ENCODE measurements at places on chromosomes 2 and 18.

DNA sequence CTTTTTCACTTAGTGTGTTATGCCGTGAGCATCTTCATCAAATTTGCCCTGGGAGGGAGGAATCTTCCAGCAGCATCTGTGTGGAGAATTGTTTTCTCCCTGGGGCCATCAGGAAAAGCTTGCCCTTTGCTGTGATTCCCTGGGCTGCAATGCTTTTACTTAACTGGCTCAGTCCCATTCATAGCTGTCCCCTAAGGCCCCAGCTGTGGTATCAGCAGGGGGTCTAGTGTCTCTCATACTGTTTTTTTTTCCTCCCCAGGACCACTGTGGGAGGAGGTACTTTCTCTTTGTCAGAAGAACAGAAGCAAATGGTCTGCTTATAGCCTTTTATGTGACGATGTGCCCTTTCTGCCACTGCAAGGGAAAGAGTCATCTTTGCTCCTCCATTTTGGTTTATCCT lies 176.8 kb upstream of the CELF4 start:
- no peak overlapping the region for H3K4me3 ChIP-seq
- DNase-seq: no peak
- H3K36me3 ChIP-seq: no peaks in the 10 kb centered on the region
- no peaks in the 10 kb centered on the region for H3K27me3 ChIP-seq
- no peaks in the 10 kb centered on the region for H3K4me1 ChIP-seq
- H3K27ac ChIP-seq: no peak overlapping the region

DNA sequence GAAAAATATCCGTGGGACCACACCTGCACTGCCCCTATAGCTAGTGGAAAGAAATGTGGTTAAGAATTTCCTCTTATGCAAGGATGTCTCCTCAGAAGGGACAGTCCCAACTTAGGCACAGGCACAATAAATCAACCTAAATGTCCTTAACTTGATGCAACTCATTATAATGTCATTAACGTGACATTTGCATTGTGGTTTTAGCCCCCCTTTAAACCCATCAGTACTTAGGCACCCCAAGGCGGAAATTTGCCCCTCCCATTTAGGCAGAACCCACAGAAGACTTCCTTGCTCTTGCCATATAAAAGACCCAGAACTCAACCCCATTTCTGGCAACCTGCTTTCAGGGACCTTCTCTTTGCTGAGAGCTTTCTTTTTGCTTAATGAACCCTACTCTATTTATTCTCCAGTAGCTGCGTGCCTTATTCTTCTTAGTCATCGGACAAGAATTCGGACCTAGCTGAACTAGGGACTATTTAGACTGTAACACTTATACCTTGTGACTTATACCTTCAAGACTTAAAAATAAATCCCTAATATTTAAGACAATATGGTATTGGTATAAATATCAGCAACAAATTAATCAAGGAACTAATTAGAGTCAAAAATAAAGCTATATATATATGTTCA lies 1281.6 kb upstream of the TMEFF2 start:
- no peaks in the 10 kb centered on the region for H3K4me1 ChIP-seq
- H3K27me3 ChIP-seq: no peaks in the 10 kb centered on the region
- DNase-seq: no peak
- H3K4me3 ChIP-seq: no peak overlapping the region
- no peaks in the 10 kb centered on the region for H3K36me3 ChIP-seq
- H3K27ac ChIP-seq: no peak overlapping the region

DNA sequence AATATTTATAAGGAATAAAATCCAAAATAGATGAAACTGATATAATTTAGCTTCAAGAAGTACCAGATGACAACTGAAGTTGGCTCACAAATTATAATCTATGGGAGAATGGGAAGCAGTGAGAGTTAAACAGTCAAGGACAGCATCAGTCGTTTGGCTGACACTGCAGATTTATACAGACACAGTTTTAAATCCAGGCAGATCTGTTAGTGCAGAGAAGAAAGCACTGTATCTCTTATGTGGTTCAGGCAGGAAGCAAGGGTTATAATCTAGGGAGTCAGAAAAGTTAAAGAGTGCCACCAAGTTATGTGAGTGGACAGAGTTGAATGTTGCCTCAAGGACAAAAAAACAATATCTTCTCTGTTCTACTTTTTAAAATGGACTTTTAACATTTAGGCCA lies 880.2 kb downstream of the TSN start:
- H3K36me3 ChIP-seq: no peaks in the 10 kb centered on the region
- no peak overlapping the region for H3K4me3 ChIP-seq
- no peaks in the 10 kb centered on the region for H3K4me1 ChIP-seq

GRCh38 chr2:234579231-234579962 lies 82.5 kb upstream of the ARL4C start:
- H3K36me3 ChIP-seq: no peaks in the 10 kb centered on the region
- H3K27me3 ChIP-seq: no peaks in the 10 kb centered on the region
- H3K4me1 ChIP-seq: no peaks in the 10 kb centered on the region
- no peak overlapping the region for H3K27ac ChIP-seq

- no peak overlapping the region for H3K27ac ChIP-seq
- no peaks in the 10 kb centered on the region for H3K36me3 ChIP-seq
- H3K4me3 ChIP-seq: no peak overlapping the region
- no peaks in the 10 kb centered on the region for H3K27me3 ChIP-seq
These were observed 4.0 kb downstream of the DGKD start for GRCh38 chr2:233358335-233358734.

DNA sequence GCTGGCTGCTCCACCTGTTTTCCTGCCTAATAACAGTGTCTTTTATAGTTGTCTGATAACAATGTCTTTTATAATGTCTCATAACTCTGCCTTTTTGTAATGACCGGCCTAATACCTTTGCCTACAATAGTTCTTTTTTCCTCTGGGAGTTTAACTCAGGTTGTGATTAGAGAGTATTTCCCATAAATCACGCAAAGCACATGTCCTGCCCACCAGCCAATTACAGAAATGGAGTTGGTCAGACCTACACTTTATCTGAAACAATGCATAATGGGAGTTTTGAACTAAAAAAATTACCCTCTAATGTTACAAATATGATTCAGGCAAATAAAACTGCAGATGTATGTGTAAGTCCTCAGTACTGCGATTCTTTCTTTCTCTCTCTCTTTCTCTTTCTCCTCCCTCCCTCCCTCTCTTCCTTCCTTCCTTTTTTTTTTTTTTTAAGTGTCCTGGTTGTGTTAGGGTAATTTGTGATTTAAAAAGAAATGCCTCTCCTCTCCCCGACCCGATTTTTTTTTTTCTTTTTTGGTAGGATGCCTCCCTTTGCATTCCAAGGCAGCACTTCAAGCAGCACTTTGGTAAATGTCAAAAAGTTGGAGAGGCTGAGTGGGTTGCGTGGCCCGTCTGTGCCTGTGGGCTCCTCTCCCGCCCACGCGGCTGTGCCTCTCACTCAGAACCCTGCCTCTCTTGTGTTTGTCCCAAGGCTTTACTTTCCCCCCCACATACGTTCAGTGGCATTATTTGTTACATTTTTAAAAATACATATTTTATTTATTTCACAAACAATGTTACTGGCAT lies 147.3 kb downstream of the AGAP1 start:
- no peak for DNase-seq
- no peak overlapping the region for H3K4me3 ChIP-seq
- no peaks in the 10 kb centered on the region for H3K4me1 ChIP-seq
- no peaks in the 10 kb centered on the region for H3K27me3 ChIP-seq

GRCh38 chr2:70817284-70817954 lies 3.0 kb downstream of the CLEC4F start:
- H3K36me3 ChIP-seq: no peaks in the 10 kb centered on the region
- no peaks in the 10 kb centered on the region for H3K27me3 ChIP-seq
- no peak overlapping the region for H3K4me3 ChIP-seq
- H3K27ac ChIP-seq: no peak overlapping the region

DNA sequence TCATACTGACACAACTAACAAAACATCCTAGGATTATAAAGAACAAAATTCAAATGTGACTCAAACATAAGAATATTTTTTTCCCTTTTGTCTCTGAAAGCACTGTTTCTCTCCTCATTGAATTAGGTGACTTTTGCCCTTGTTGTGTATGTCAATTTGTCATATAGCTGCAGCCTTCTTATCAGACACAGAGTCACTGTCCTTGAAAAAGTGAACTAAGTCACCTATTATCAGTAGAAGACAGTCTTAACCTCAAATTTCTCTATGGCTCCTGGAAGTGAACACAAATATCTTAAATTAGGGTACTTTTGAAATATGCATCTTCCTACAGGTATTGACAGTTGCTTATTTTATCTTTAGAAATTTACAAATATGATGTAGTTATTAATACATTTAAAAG lies 360.6 kb downstream of the NBAS start:
- no peaks in the 10 kb centered on the region for H3K27me3 ChIP-seq
- no peak overlapping the region for H3K27ac ChIP-seq
- H3K36me3 ChIP-seq: peaks cover 6% of the 10 kb centered on the region
- DNase-seq: peak; percentile 16
- no peaks in the 10 kb centered on the region for H3K4me1 ChIP-seq
- H3K4me3 ChIP-seq: no peak overlapping the region
